ENCODE measurements at places on chromosomes 4 and X.
A peak's percentile ranks its signal among the peaks of the same experiment; 100 is the strongest.

DNA sequence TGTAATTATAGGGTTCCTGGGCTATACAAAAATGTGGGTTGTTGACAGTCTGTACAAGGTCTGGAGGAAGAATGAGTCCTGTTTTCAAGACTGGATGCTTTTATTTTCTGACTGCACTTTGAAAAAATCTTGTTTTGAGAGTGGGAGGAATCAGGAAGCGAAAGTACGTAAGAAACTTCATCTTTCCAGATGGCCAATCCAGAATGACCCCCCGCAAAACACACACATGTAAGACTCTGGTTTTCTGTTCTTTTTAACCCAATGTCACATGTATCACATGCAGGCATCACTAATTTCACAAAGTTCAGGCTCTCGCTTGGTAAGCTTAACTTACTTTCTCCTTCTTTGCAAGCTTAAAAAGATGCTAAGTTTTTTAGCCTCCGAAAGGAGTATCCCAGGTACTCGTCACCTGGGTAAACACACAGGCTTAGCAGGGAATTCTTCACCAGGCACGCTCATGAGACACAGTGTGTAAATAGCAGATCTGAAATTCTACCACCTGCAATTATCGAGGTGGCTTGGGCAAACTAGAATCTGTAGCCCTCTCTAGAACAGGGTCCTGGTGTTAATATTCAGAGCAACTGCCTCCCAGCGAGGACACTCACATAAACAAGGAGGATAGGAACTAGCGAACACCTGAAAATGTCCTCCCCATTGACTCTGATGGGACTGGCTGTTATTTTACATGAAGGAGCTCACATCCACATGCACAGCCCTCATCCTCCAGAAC lies 90.7 kb downstream of the NSUN7 start:
- no peak for DNase-seq

DNA sequence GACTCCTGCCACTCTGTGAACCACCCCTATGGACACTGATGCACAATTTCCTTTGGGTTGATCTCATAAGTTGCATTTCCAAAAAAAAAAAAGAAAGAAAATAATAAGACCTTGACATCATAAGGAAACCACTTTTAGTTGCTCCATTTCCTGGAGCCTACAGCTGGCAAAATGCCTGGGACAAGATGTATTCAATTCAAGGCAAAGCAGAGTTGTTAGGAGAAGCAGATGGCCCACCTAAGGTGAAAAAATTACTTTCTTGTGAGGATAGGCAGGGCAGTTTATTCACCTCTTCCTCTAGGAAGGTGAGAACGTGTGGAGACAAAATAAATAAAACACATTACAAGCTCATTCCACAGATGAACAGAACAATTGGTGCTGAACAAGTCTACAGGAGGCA lies 14.1 kb upstream of the SCRG1 start:
- DNase-seq = no peak

GRCh38 chrX:140440876-140441275 lies 64.0 kb downstream of the SOX3 start:
- no peak for DNase-seq

DNA sequence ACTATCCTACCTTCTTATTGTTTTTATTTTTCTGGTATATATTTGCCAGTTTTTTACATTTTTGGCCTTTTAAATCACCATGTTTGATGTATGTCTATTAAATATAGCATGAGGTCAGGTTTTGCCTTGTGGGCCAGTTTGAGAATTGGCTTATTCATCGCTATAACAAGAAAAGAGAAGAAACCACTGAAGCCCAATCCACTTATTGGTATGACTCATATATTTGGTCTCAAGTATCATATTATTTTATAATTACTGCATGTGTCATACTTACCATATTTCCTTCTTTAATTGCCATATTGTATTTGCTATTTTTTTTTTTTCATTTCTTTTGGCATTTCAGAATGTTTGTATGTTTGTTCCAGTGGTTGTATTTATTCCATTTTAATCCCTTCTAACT lies 99.3 kb downstream of the IRF2 start:
- peak; percentile 35 for DNase-seq

GRCh38 chr4:68466751-68467150 lies 19.5 kb downstream of the TMPRSS11E start:
- DNase-seq = no peak

DNA sequence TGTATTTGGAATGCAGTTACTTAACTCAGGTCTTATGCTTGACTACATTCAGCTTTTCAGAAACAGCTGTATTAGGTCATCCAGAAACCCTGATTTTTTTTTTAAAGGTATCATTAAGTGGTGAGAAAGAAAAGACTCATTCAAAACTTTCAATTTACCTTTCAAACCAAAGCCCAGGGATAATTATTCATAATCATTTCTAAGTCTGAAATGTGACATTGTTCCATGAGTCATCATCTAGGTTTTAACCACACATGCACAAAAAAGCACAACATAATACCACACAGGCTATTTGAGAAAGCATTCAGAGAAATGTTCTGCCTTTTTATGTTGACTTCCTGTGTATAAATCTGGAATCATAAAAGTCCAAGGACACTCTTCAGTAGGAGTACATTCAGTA lies 288.2 kb downstream of the IL1RAPL2 start:
- peak; percentile 58 for DNase-seq

GRCh38 chr4:159655547-159655946 lies 552.7 kb downstream of the RAPGEF2 start:
- no peak for DNase-seq

DNA sequence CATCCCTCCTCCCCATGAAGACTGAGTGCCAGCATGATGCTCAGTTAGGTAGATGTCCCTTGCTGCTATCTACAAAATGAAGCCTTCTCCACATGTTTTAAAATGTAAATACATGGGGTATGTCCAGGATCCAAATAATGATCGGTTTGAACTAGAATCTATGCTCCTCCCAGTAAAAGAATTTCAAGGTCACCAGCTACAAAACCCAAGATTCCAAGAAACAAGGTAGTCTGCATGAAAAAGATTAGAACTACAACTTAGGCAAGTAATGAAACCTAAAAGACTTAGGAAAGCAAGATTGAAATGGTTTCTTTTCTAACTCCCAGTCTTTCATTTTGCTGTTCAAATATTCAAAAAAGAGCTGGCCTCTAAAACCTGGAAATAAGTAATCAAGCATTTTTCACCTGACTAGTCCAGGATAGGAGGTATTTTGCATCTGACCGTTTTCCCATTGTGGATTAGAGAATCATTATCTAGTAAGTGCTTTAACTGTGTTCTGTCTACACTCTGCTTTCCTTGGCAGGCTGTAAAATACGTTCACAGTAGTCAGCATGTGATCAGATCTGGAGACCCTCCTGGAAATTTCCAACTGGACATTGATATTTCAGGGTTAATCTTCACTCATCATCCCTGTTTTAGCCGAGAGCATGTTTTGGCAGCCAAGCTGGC lies 57.4 kb downstream of the CC2D2A start:
- no peak for DNase-seq
